ENCODE measurements at places on chromosomes 3 and 15.

DNA sequence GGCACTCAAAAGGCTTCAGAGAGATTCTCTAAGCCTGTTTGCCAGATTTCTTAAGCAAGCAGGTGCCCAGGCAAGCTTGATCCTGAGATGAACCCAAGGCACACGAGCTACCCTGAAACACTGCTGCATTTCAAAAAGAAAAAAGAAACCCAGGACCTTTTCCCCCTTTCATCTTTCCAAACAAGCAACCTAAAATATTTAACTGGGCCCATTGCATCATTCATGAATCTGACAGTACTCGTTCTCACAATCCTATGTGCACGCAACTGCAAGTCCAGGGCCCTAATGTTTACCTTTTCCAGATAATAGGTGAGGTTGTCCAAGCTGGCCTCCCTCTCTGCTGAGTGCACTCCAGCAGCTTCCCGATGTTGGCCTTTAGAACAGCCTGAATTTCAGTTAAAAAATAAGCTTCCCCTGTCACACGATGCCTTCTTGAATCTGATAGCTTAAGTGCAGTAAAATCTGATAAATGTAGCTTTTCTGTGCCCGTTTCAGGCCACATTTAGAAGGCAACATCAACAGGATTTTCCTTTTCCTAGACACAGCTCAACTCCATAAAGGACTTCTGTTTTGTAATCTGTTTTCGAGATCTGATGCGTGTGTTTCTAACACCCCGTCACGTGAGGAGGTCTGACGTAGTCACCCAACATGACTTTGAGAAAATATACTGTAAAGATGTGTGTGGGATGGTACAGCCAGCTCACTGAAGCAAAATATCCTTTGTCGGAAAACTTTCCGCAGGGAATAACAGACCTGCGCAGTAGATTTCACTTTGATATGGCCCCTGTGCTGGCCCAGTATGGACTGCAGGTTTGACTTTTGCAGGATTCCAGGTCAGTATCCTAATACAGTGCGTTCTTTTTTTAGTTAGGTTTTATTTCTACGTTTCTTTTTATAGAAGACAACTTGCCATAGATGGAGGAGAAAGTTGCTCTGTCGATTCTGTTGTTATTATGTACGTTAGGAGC, 55.1 kb upstream of the RASA2 start:
- DNase-seq = no peak

- DNase-seq = no peak
Measured at GRCh38 chr3:176561826-176562225, 635.5 kb downstream of the TBL1XR1 start.

DNA sequence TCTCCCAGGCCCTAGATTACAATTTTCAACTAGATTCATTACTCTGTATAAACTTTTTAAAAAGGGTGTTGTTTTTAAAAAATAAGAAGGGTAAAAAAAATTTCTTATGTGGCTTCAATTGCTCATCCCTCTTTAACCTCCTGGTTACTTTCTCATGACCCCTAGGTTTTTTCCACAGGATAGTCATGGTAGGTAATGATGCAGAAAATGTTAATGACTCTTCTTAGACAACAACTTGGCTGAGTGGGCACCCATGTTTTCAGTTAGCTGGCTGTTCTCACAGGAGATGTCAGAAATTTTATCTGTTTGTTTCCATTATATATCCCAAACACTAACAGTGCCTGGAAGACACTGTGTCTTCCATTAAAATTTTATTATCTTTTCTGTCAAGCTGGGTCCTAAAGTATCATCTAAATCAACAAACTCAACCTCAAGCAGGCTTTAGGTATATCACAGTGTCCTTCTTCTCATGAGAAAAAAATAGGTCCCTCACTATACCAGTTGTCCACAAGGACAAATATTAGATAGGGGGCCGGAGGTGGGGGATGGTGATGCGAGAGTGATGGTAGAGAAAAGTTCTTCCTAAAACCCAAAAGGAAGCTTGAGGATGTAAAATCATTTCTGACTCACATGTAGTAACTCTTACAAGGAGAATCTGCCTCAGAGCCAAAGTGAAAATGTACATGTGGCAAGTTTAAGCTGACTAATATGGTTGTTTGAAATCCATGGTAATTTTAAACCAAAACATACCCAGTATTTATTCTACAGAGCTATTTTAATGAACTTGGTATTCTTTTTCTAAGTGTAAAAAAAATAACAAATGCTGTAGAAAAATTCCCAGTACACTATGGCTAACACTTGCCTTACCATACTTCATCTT, 43.3 kb downstream of the PLOD2 start:
- peak; percentile 86 for DNase-seq

- DNase-seq = no peak
Measured at GRCh38 chr3:197957790-197958133, 2.3 kb upstream of the LMLN start.

DNA sequence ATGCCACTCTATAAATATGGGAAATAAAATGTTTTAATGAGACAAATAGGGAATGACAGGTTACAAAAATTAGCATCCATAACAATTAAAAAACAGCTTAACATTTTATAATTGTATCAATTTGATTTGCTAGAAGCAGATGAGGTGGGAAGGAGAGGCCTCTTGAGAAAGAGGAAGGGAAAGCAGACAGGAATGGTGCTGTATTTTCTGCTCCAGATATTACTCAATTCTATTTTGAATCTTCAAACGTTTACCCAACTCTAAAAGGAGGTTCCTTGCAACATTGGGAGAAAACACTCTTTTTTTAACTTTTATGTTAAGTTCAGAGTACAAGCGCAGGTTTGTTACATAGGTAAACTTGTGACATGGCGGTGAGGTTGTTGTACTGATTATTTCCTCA, 44.9 kb upstream of the ALDH1A3 start:
- DNase-seq = no peak

DNA sequence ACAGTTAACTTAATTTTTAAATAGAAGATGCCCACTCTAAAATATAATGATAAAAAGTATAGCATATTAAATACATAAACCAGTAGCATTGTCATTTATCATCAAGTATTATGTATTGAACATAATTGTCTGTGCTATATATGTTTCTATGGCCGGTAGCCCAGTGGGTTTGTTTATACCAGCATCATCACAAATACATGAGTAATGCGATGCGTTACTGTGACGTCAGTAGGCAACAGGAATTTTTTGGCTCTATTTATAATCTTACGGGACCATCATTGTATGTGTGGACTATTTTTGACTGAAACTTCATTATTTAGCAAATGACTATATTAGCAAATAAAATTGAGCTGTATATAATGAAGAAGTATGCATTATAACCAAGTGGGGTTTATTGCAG, 82.1 kb downstream of the FLNB start:
- DNase-seq = peak; percentile 29

GRCh38 chr15:64006642-64007041, 39.6 kb downstream of the DAPK2 start:
- DNase-seq = no peak

GRCh38 chr3:188881954-188882641, 289.7 kb upstream of the TPRG1 start:
- peak; percentile 66 for DNase-seq

GRCh38 chr3:189270248-189270832, 98.6 kb downstream of the TPRG1 start:
- peak; percentile 48 for DNase-seq

- no peak for DNase-seq
Measured at GRCh38 chr3:12157026-12157425, 1.7 kb downstream of the TIMP4 start.

DNA sequence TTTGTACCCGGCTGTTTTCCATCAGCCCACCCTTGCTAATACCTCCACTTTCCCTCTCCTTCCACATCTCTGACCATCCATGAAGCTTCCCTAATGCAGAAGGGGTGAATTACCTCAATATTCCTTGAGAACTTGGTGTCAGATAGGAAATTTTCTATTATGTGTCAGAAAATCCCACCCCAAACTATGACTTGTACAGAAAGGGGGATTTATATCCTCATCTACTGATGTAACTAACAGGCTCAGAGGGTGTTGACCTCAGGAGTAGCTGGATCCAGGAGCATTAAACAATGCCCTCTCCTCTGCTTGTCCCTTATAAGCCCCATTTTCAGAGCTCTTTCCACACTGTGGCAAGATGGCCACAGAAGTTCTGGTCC, 242.8 kb upstream of the TLE3 start:
- no peak for DNase-seq

DNA sequence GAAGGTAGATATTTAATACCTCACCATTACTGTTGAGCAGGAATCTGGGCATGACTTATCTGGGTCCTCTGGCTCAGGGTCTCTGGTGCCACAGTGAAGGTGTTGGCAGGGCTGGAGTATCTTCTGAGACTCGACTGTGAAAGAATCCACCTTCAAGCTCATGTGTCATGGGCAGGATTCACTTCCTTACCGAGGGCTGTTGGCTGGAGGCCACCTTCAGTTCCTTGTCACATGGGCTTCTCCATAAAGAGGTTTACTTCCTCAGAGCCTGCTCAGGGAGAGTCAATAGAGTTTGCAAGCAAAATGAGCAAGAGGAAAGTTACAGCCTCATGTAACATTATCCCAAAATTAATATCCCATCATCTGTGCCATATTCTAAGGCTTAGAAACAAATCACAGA, 459.5 kb downstream of the NR2F2 start:
- no peak for DNase-seq

DNA sequence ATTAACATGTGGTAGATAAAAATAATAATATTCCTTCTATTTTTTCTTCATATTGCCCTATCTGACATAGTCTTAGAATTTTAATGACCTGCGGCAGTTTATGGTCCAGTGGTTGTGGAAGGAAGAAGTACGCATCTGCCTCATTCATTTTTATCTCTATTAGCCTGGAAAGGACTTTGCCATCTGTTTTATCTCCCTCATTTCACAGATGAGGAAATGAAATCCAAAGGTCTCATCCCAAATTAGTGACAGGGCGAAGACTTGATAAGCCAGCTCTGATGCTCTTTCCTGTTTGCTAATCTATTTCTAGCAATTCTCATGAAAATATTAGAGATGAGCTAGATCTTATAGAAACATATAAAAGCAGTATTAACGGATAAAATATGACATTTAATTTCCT, 113.3 kb downstream of the KLHL25 start:
- DNase-seq = no peak

- no peak for DNase-seq
Measured at GRCh38 chr3:58840949-58841348, 174.4 kb upstream of the FAM3D start.

DNA sequence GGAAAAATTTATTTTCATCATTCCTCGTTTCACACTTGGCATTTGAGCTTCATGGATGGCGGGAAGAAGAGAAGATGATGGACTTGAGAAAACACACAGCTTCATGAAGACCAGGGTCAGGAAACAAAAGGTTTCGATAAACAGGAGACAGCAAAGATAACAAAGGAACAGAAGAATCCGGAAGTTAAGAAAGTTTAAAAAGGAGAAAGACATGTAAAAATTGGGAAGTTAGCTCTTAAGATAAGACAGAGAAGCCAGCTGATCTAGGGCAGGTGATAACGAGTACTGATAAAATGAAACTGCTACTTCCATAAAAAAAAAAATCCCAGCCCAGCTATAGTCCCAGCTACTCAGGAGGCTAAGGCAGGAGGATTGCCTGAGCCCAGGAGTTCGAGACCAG, 23.9 kb downstream of the IL5RA start:
- no peak for DNase-seq

GRCh38 chr3:50481992-50482391, 21.4 kb downstream of the CACNA2D2 start:
- no peak for DNase-seq

DNA sequence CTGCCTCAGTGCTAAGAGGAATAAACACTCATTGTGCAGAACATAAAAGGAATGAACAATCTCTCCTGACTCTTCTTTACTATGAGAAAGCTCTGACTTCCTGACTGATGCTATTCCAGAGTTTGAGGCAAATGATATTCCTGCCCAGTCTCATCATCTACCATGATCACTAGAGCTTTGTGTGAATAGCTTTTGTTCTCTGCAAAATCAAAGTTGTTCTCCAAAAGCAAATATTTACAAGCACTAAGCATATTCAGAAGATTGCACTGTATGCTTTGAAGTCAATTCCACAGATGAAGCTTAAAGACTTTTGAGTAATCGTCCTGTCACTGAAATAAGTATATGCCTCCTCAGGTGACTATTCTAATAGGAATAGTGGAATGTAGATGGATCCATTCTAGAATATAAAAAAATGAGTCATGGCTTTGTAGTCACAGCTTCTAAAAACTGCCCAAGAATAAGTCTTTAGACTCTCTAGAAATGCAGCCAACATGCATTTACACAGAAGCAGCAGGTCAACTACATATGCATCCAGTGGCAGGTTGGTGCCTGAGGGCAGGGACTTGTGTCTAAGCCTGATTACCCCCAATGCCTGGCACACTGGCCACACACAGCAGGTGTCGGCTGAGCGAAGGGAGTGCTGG, 34.6 kb downstream of the TNFAIP8L3 start:
- no peak for DNase-seq

DNA sequence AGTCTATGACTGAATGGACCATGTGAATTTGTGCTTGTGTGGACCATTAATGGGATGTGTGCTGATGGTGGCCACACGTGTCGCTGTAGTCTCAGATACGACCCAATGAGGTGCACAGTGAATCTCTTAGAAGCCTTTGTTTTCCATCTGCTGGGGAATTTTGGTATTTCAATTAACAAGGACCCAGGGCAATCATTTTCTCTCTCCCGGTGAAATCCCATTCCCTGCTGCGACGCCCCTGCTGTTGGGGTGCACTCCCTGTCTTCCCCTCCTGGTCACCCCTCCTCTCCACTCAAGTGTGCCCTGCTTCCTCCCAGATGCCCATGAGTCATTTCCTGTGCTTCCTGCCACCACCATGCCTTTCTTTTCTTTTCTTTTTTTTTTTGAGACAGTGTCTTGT, 32.7 kb downstream of the EBLN2 start:
- no peak for DNase-seq

GRCh38 chr15:88690331-88690730, 51.5 kb downstream of the ISG20 start:
- no peak for DNase-seq

GRCh38 chr15:68431792-68432401, at the start of gene ITGA11:
TSS of gene ITGA11 (minus strand) at chr15:68432163. CDS start at chr15:68432066, 97 bp downstream.
- DNase-seq = no peak

DNA sequence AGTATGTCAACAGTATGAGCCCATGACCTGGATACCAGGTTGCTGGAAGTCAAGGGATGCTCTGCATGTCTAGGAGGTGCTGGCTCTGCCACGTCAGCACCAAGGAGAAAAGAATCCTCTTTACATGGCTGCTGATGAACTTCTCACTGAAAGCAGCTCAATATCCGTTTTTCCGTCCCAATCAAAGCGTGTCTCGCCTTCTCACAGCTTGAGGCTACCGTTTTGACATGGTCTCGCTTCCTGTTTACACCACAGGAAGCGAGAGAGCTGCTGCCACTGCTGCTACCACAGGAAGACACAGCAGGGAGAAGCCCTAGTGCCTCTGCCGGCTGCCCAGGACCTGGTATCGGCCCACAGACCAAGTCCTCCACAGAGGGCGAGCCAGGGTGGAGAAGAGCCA, 27.3 kb downstream of the STARD5 start:
- DNase-seq = no peak

DNA sequence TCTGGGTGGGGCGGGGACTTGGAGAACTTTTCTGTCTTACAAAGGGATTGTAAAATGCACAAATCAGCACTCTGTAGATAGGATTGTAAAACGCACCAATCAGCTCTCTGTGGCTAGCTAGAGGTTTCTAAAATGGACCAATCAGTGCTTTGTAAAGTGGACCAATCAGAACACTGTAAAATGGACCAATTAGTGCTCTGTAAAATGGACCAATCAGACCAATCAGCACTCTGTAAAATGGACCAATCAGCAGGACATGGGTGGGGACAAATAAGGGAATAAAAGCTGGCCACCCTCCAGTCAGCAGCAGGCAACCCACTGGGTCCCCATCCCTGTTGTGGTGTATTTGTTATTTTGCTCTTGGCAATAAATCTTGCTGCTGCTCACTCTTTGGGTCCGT, 77.7 kb downstream of the KLF13 start:
- no peak for DNase-seq

GRCh38 chr15:82646250-82647044, 716 bp downstream of the CPEB1 start:
- DNase-seq = no peak
